ENCODE measurements at places on chromosomes 3 and 15.

GRCh38 chr3:157065201-157065600 lies 94.7 kb downstream of the CCNL1 start:
- DNase-seq = no peak

GRCh38 chr15:85500729-85501128 lies 120.3 kb downstream of the AKAP13 start:
- DNase-seq = no peak

GRCh38 chr3:7733933-7734332 lies 767.7 kb upstream of the LMCD1 start:
- no peak for DNase-seq

- DNase-seq = no peak
Observed at GRCh38 chr3:97880267-97880666, 58.5 kb downstream of the CRYBG3 start.

DNA sequence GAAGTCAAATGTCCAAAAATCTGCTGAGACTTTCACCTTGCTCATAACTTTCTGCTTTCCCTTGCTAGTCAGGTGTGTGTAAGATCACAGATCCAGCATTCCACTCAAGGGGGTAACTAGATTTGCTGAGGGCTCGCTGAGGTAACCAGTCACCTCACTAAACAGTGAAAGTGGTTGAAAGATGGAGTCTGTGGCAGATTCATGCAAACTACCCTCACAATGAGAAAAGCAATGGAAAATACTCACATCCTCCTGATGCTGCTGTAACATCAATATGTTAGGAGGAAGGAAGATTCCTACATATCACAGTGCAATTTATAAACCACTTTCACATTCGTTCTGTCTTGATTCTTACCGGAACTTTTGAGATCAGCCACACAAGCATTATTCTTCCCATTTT lies 174.3 kb upstream of the BCL6 start:
- DNase-seq = no peak

DNA sequence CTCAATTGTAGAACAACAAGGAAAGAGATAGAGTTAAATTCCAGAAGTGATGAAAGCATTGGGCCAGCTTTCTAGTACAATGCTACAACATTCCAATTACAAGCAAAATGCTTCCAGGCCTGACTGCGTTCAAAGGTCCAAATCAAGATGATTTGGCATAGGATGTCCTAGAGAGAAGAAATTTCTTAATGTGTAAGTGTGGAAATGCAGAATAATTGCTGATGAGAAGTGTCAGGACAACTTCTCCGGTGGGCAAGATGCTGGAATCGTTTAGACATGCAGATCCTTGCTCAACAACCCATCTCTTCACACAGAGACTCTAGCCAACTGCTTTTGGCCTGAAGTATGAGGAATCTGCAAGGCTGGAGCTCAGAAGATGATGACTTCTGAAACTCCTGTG lies 71.1 kb upstream of the PDZRN3 start:
- DNase-seq = no peak

Measured in activated CD4-positive, CD25-positive, alpha-beta regulatory T cell treated with anti-CD3 and anti-CD28 coated beads, Interleukin-2, amount 50 U/mL, for 72 hours (primary cell).